ENCODE measurements at places on chromosomes 11 and 22.

GRCh38 chr22:22576244-22576988 is 17.4 kb upstream of the PRAME start:
- no peak for DNase-seq

DNA sequence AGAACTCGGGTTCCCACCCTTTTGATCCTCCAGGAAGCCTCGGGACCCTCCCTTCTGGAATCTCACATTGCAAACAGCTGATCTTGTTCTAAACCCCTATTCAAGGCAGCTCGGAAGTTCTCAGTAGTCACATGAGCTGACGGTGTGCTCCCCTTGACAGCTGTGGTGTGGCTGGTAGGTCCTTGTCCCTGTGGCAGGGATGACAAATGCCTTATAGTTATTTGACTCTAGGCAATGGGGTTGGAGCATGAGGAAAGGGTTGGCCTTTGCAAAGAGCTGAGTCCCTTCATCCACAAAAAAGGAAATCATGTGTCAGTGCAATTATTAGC is 23.6 kb downstream of the EIF4G2 start:
- DNase-seq = no peak

GRCh38 chr11:118092907-118093571 is 6.3 kb upstream of the SMIM35 start:
- no peak for DNase-seq

GRCh38 chr11:55956521-55956920 is 13.2 kb downstream of the OR10AG1 start:
- no peak for DNase-seq

DNA sequence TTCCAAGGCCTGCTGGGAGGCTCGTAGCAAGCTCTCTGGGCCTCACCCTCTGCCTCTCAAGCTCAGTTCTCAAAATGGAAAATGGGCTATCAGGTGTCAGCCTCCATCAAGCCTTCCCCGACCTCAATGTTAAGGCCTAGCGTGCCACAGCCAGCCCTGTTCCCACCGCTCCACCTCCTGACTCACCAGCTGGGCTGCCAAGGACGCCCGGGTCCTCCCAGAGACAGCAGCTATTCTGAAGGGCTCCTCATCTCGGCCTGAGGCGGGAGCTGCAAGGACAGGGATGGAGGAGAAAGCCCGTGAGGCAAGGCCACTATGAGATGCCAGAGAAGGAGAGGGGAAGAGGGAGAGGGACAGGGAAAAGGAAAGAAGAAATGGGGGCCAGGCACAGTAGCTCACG is 19.9 kb downstream of the ARAP1 start:
- peak; percentile 34 for DNase-seq

GRCh38 chr11:127693686-127694085 is 693.1 kb upstream of the KIRREL3 start:
- DNase-seq = no peak

DNA sequence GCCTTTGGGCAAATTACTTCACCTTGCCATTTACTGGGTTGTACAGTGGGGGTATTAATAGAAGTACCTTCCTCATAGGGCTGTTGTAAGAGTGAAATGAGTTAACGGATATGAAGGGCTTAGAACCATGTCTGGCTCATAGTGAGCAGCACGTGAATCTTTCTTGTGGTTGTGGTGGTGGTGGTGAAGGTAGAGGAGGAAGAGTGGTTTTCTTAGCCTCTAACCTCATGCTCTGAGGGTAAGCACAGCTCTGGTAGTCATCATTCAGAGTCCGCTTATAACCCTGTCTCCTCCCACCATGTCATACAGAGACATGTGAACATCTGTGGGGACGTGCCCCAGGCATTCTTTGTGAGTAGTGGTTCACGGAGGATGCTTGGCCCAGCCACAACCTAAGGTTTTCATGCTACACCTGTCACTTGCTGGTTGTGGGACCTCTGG is 43.6 kb downstream of the TEAD1 start:
- no peak for DNase-seq

DNA sequence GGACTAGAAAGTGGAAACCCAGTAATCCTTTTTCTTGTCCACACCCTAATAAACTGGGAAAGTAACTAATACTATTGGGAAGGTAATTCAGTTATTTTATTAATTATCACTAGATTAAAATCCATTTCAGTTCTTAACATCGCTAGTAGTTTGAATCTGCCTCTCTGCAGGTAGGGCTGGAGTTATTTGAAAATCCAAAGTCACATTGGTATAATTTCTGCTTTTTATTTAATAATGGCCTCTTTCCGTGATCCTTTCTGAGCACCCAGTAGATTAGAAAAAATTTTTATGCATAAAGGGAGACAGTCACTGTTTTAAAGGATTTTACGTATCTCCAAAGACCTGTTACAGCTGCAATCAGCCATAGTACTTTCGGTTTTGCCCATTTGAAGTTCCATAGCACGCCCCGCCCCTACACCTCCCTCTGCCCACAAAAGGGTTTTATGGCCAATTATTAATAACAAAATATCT is 605 bp upstream of the COPB1 start:
- DNase-seq = no peak

DNA sequence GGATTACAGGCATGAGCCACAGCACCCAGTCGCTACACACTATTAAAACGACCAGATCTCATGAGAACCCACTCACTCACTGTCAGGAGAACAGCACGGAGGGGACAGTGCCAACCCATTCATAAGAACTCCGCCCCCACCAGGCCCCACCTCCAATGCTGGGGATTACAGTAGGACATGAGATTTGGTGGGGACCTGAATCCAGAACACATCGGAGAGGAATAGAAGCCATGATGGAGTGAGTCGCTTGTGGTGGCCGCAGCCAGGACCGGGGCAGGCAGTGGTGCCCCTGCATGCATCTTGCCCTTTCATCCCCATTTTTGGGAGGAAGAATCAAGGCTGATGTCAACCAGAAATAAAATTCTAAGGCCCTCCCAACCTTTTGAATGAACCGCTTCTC is 8.7 kb downstream of the NADSYN1 start:
- DNase-seq = no peak

GRCh38 chr22:22098457-22099193 is 116.0 kb upstream of the TOP3B start:
- DNase-seq = no peak

DNA sequence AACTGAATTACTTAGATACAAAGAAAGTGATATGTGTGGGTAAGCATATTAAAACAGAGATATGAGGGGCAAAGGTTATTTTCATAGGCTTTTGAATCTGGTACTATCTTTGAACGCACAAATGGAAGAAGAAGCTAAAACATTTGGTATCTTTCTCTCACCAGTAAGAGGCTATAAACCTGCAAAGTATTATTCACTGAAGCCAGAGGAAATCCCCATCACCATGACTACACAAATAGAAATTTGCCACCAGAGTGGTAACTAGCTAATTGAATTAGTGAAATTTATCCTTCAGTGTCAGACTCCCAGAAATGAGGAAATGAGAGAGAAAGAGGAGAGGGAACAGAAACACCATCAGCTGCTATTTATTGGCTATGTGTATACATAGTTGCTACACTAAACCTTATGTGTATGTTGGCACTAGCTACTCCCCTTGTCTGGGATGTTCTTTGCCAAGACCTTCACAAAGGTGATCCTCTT is 503.4 kb downstream of the DLG2 start:
- no peak for DNase-seq

DNA sequence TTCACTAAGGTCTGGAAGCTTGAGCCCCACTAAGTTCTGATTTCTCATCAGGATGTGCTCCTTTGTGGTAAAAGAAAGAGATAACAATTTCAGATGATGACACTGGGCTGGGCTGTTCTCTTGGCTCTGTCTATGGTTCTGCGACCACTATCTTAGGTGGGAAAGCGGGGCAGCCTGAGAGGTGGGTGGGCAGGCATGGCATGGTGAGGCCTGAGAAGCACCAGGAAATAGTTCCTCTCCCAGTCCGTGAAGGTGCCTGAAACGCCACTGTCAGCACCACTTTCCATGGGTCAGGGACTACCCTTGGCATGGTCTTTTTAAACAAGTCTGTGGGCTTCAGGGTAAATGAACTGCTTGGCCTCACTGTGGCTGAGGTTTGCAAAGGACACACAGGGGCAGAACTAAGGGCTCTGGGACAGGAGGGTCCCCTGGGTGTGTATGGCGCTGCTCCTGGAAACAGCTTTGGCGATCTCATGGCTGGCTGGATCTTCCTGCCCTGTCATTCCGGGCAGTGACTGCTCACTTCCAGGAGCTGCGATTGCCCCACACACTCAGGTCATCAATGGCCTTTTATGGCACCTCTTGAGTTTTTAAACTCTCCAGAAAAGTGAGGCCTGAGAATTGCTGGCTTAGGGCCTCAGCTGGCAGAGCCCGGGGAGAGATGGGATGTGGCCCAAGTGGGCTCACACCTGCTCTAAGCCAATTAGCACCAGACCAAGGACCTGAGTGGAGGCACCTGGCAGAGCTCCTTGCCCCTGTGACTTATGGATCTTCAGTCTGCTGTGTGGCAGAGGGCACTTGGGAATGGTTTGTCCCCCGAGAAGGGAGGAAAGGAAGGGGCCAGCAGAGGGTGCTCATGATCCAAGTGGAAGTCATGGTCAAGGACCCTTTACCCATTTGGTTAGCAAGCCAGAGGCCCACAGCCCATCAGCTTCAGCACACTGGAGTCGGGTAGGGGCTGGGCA is 55.6 kb upstream of the LYVE1 start:
- no peak for DNase-seq

GRCh38 chr11:13761250-13761649 is 92.8 kb downstream of the FAR1 start:
- no peak for DNase-seq

- DNase-seq = no peak
Observed at GRCh38 chr22:20118300-20119020, 1.4 kb upstream of the TRMT2A start.

GRCh38 chr11:71304045-71304444 is 51.7 kb upstream of the SHANK2 start:
- DNase-seq = no peak

DNA sequence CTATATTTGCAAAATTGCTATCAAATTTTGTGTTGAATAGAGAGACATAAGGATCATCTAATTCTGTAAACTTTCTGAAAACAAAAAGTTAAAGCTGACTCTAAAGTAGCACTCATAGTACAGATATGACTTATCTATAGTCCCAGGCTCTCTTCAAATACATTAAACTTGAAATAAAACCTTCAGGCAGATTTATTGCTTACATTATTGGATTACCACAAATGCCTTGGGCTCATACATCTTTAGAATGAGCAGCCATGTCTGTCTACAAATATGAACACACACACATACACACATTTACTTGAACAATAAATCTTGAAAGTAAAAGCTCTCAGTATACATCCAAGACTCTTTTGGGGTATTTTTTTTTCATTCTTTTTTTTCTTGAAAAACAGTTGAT is 207.9 kb downstream of the LUZP2 start:
- no peak for DNase-seq

DNA sequence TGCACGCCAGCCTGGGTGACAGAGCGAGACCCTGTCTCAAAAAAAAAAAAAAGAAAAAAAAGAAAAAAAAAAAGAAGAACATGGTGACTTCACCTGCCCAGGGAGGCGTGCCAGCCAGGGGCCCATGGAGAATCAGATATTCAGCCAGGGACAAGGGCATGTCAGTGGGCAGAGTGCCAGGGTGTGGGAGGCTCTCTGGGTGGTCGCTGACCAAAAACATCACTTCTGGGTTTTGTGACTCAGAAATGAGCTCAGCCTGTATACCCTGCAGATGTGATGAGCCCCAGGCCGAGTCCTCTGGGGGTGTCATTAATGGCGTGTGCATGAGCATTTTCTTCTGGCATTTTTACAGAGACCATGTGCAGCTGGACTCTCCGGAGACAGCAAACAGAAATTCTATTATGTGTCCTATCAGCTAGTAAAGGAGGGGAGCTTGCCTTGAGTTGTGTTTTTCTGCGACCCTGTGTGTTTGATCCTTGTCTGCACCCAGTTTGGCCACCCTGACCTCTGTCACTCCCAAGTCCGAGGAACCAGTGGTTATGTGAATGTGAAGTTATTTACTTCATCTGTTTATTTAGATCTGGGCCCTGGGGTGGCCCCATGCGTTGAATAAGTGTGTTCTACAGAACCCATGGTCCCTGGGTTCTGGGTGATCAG is 53.6 kb downstream of the BCR start:
- DNase-seq = peak; percentile 44

- no peak for DNase-seq
Observed at GRCh38 chr11:62958547-62959421, 26.0 kb downstream of the SLC22A6 start.

DNA sequence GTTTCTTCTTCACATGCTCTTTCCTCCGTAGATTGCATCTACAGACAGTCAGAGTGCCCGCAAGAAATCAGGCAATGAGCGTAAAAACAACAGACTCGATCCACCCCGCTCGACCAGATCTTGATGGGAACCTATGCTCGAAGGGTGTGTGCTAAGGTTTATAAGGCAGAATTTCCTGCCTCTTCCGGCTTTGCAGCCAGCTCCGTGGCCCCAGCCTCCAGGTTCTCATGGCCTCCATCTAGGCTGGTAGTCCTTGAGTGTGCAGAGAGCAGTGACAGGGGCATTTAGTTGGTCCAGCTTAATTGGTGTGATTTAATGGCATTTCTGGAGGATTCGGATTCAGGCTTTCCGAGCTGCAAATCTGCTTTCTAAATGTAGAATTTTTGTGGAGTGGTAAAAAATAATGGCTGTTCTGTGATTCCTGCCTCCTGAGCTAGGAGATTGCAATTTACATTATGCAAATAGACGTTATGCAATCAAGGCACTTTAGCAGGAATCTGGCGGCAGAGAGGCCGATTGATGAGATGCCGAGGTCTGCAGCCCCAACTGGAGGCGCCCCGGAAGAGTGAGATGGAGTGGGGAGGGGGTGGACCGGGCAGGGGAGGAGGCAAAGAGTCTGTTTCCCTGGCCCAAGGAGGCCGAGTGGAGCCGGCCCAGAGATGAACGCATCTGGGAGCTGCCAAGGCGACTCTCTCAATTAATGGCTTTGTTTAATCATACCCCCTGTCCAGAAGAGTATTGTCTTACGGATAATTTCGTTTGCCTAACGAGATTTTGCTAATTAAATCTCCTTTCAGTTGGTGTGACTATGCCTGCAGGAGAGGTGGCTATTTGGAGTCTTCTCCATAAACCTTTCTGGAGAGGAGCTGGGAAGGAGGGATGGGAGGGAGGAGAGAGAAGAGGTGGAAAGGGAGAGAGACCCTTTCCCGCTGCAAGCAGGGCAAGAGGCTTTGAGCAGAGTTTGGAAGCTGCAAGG is 75.3 kb downstream of the PKNOX2 start:
- peak; percentile 27 for DNase-seq

DNA sequence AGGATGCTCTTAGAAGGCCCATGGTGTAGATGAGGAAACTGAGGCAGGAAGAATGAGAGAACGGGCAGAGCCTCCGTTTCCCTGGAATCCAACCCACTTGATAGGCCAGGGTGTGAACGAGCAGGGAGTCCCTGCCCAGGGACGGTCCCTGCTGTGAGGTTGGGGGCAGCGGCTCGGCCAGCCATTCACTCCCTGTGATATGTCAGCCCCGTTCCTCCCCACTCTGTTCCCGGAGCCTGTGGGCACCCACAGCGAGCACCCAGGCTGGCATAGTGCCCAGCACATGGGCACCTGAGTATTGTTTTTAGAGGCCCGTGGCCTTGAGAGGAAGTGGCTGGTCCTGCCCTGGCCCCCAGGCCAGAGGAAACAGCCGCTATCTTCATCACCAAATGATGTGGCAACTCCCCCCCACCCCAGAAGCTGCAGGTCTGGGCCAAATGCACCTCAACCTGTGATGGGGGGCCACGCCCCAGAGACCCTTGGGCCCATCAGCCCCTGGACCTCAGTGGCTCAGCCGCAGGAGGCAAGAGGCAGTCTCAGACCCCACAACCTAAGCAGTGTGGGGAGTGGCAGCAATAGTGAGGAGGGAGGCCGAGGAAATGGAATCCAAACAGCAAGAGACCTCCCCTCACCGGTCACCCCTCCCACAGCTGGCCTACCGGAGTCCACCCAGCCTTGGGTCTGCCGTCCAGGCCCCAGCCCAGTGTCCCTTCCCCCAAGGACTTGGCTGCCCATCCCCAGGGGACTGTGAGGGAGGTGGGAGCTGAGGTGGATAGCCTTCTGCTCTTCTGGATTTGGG is 2.1 kb downstream of the ALDH3B1 start:
- no peak for DNase-seq
